Neural crest cell (in vitro differentiated cells): ENCODE measurements at places on chromosomes 2 and 18.

- DNase-seq: no peak
Observed at GRCh38 chr2:128710729-128711128, 392.1 kb upstream of the HS6ST1 start.

GRCh38 chr2:120053891-120054290 is 41.0 kb downstream of the EPB41L5 start:
- DNase-seq: no peak

- DNase-seq: no peak
Observed at GRCh38 chr2:186308347-186308746, 177.7 kb upstream of the ZC3H15 start.

DNA sequence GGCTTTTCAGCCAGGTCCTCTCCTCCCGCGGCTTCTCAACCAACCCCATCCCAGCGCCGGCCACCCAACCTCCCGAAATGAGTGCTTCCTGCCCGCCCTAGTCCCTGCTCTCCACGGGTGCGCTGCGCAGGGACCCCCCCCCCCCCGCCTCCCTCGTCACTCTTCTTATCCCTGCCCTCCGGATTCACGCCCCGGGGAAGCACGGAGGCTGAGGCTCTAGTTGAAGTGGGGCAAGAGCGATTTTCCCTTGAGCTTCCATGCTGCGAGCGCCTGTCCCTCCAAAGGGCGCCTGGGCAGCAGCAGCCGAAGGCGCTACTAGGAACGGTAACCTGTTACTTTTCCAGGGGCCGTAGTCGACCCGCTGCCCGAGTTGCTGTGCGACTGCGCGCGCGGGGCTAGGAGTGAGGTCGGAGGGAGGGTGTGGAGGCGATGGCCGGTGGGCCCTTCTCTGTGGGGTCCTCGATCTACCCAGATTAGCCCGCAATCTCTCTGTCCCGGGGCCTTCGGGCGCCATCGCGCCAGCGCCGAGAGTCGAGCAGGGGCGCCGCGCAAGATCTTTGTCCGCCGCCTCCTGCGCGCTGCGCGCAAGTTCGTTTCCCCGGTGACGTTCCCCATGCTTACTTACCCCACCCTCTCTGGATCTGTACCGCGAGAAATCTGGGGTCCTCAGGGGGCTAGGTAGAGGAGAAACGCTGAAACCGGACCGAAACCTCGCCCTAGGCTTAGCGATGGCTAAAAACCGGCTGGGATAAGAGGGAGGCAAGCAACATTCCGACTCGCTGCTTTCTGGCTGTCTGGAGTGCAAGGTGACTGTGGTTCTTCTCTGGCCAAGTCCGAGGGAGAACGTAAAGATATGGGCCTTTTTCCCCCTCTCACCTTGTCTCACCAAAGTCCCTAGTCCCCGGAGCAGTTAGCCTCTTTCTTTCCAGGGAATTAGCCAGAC is 677 bp downstream of the GAD1 start:
- peak; percentile 29 for DNase-seq

GRCh38 chr2:12770300-12770968 is 53.7 kb downstream of the TRIB2 start:
- DNase-seq: no peak

GRCh38 chr2:45394216-45394615 is 216.9 kb downstream of the SRBD1 start:
- no peak for DNase-seq

DNA sequence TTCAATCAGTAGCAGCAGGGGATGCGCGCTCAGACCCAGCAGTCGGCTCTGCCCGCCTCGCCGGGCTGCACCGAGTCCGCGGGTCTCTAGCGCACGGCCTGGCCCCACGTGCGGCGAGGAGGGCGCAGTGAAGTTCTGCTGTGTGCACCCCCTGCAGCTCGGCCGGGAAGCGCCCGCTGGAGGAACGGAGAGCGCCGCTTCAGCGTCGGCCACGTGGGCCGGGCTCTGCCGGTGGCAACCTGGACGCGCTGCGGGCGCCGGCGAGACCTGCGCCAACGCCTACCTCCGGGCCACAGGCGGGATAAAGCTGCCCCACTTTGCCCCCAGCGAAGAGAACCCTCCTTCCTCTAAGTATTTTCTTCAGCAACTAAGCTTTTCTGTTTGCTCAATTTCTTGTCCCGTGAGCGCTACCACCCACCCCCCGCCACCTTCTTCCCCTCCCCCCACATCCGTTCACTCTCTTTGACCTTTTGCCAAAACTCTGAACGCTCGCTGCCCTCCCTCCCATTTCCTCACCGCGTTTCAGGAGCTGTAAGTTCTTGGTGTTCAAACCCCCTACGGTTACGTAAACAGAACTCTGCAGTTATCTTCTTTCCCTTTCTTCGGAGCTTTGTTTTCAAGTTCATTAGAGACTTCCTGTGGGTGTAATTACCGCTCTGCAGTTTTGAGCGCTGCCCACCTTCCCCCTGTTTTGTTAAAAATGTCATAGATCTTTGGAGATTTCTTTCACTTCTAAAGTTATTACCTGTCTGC is 42.6 kb upstream of the EDAR start:
- DNase-seq: peak; percentile 35

DNA sequence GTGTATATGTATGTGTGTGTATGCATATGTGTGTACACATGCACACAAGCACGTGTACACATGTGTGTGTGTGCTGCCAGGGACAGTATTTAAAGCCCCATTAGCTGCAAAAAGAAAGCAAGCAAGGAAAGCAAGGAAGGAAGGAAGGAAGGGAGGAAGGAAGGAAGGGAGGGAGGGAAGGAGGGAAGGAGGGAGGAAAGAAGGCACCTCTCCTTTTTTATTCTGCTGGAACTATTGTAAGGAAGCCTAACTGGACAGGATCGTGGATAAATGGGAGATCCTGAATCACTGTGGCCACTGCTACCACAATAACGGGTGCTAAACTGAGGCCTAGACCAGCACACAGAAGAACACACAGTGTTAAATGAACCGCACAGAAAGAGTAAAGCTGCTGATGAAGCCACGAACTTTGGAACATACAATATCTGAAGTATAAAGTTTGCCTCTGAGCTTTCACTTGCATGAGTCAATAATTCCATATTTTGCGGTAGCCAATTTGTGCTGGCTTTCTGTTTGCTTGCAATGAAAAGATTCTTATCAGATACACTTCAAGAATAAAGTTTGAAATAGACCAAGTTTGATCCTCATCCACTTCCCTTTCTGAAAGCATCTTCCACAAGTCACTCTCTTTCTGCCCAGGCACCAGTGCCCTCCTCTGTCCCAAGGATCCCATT is 15.5 kb downstream of the CACNB4 start:
- no peak for DNase-seq

GRCh38 chr2:157312866-157313486 is 12.6 kb downstream of the ERMN start:
- DNase-seq: no peak

DNA sequence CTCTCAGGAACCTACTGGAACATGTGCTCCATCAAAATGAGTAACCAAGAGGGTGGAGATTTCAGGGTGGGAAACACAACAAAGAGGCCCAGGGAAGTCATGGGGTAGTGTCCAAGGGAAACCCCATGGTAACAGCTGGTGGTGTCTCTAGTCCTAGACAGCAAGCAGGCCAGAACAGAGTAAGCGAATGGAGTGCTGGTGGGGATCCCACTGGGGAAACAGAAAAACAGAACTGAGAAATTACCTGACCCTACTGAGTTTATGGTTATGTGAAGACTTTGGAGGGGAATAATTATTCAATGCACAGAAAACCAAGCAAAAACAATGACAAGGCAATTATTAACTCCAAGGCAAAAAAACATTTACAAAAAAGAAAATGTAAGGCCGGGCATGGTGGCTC is 16.9 kb downstream of the ERCC3 start:
- DNase-seq: no peak

DNA sequence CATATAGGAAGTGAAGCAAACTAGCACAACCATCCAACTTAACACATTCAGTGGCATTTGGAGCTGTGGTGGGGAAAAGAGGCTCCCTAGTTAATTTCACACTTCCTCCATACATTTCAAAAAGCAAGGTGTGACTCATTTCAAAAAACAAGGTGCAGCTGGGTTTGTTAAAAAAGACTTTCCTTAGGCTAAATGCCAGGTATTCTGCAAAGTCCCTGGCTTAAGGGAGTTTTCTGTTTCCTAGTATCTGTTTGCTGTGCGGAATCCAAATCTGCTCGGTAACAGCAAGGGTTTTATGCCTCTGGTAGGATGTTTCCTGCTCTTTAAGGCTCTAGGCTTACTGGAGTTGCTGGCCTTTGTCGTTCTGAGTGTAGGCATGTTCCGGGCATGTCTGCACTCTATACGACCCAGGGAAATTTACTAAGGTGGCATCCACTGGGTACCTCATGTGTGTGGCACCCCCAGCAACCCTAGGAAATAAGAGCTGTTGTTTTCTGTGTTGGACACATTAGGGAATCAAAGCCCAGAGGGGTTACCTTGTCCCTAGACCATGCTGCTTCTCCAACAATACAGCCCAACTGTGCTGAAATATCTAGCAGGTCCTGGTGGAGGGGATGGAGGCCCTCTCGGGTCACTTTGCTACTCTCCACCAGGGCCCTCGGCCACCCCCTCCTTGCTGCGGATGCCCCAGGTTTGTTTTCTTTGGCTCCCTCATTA is 634 bp upstream of the MSGN1 start:
- no peak for DNase-seq

DNA sequence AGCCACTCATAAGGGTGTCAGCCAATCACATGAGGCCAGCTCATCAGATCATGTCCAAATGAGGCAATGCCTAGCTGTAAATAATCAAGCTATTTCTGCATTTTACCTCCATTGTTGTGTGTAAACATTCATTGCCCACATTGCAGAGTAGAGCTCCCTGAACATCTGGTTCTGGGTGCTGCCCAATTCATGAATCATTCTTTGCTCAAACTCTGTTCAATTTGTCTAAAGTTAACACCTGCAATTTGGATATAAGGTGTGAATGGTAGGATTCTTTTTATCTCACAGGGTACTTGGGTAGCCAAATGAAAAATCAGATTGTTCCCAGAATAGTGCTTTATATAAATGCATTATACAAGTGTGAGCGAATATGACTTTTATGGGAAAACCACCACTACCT is 345.5 kb upstream of the NT5C1B start:
- DNase-seq: no peak

DNA sequence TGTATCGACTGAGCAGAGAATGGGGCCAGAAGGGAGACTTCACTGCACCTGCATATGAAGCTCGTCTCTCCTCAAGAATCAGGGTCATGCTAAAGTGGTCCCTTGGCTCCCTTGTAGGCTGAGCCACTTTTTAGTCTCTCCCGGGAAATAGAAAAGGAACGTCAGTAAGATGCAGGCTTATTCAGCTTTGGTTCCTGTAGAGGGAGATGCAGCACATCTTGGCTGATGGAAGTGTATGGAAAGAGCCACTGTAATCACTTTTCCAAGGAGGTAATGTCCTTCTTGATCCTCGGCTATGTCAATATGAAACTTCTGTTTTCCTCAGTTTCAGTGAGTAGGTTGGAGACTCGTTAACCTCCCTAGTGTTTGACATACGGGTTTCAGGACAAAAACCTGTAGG is 235.2 kb downstream of the GCA start:
- DNase-seq: no peak

DNA sequence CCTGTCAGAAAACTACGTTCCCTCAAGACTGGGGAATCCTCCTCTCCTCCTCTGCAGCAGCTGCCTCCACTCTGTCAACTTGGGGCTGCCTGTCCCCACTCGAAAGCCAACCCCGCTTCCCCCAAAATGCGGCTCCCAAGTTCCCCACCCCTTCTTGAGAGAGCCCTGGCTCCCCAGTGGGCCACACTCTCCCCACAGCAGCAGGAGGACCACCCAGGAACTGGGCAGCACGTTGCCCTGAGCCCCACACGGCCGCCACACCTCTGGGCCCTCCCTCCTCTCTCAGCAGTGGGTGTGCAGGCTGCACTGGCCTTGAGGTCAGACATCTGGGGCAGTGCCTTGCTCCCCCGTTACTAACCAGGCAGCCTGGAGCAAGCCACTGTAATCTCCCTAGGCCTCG is 9.6 kb upstream of the TEX51 start:
- no peak for DNase-seq

GRCh38 chr2:193463011-193463410 is 1268.3 kb upstream of the TMEFF2 start:
- DNase-seq: no peak

GRCh38 chr2:218694405-218695145 is 16.1 kb upstream of the TTLL4 start:
- peak; percentile 28 for DNase-seq

DNA sequence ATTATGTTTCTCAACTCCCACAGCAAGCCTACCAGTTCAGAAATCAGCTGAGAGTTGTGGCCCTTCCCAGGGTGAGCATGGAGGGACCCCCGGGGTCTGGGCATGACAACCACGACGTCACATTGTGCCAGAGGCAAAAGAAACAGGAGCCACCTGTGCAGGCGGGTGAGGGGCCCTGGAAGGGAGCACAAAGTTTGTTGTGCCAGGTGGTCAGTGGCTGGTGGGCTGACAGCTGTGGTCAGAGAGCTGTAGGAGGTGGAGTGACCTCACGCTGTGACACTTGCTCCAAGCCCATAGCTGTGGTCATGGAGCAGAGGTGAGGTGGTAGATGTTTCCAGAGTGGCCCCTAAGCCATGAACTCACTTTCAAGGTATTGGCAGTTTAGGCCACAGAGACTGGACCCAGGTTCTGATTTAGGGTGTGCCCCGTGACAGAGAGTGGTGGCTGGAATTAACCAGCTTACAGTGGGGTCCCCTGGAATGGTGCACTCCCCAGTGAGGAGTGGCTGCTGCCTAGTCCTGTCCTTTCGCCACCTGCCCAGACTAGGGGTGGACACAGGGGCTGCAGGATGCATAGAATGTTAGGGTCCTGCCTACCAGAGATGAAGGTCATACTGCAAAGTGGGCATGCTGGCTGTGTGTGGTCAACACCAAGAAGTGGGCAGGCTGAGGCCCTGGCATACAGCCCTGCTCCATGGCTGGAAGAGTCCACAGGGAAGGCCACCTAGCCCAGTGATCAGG is 136.4 kb downstream of the GLI2 start:
- no peak for DNase-seq

- peak; percentile 31 for DNase-seq
Observed at GRCh38 chr2:158034198-158034866, 67.3 kb upstream of the UPP2 start.

- DNase-seq: no peak
Observed at GRCh38 chr2:158953454-158953853, 15.0 kb upstream of the TANC1 start.

GRCh38 chr2:168697668-168698121 is 104.7 kb upstream of the NOSTRIN start:
- no peak for DNase-seq

DNA sequence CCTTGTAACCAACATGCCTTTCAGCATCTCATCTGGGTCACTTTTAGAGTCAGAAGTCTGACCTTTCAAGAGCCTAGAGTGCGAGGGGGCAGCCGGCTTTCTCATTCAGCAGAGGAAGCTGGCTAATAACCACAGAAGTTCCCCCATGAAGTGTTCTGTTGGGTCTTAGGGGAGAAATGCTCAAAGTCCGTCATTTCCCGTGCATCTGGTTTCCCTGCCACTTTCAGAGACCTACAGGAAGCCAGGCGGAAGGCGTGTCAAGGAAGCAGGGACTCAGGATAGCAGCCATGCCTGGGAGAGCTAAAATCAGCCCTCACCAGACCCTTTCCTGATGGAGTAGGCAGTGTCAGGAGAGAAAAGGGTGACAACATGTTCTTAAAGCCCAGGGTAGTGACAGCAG is 301.8 kb upstream of the ID2 start:
- no peak for DNase-seq
